ENCODE measurements at places on chromosomes 7 and 10.

- DNase-seq: no peak
Measured at GRCh38 chr7:111290982-111291381, 200.1 kb downstream of the LRRN3 start.

DNA sequence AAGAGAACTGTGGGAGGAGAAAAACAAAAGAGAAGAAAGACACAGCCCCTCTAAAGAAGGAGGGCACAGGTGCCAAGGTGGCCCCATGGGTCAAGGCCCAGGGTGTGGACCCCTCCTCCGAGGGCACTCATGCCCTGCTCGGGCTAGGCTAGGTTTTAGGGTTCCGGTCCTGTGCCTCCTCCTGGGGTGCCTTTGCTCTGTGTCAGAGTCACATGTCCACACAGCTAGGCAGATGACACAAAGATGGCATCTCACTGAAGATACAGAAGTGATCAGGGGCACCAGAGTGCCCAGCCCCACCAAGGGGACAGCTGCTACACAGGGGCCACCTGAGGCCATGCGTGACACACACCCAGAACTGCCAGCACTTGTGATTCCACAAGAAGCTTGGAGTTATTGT is 116.4 kb upstream of the PPIF start:
- DNase-seq: no peak

GRCh38 chr7:93117327-93117726 is 452 bp downstream of the SAMD9 start:
- DNase-seq: no peak

GRCh38 chr10:74917481-74918077 is 91.2 kb downstream of the KAT6B start:
- no peak for DNase-seq

GRCh38 chr7:17532861-17533404 is 234.5 kb downstream of the AHR start:
- DNase-seq: no peak

- DNase-seq: no peak
Measured at GRCh38 chr10:47255033-47255813, 44.8 kb upstream of the GDF10 start.

DNA sequence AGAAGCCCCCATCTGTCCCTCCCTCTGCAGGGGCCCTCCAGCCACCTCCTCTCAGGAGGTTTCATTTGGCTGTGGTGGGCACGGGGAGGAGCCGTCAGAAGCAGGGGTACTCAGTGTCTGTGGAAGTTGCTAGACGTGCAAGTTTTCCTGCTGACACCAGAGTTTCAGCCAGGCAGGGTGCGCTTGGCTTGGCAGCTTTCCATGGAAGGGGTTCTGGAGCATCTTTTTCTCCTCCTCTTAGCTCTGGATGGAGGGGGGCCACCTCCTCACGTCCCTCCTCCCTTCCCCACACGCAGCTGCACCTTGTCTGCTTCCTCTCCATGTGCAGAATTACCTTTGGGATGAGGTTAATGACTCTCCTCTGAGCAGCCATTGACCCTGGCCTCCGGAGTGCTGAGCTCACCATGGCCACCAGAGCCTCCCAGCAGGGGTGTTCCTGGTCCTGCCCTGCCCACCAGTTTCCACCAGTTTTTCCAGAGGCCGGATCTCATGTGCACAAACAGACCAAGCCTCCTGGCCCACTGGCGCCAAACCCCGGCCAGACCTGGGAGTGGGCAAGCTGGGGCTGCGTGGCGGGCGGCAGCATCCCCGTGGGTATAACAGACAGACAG is 579.8 kb upstream of the FOXK1 start:
- no peak for DNase-seq

DNA sequence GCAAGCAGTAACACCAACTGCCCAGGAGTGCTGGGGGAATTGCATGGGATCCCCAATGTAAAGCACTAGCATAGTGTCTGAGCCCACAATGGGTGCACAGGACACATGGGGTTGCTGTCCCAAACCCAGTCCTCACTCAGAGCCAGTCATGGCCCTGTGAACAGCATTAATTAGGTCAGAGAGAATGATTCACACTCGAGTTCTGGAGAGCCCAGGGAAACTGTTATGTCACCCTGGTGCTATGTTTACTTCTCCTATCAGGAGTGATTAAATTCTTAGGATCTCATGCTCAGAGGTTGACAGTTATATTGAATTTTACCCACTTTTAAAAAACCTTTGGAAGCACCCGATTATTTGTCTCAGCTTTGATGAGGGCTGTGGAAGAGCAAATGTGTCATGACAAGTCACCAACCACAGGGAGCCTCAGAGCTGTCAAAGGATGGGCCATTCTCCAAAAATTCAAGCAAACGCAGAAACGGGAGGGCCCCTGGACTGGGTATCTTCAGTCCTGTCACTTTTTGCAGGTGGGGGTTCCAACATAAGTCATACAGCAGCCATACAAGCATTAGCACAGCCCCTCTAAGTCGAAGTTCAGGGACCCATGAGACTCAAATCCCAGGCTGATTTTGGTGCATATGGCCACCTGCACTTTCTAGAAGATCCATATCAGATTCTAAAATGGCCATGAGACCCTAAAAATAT is 1.3 kb upstream of the RASSF4 start:
- no peak for DNase-seq

DNA sequence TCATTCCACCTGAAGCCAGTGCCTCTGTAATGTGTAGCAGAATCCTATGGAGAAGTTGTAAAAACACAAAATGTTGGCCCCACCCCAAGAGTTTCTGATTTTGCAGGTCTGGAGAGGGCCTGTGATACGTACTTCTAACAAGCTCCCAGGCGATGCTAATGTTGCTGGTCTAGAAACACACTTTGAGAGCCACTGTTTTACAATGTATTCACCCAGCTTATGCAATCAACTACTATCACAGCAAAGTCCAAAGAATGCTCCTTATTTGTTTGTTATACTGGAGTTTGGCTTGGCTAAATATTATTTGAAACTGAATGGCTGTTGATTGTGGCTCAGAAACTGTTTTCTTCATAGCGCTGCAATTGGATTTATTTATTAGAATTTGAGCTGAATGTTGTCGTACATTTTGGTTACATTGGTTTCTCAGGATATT is 44.3 kb downstream of the DNAJB9 start:
- DNase-seq: no peak

- no peak for DNase-seq
Measured at GRCh38 chr10:57979491-57979890, 288.2 kb downstream of the IPMK start.

DNA sequence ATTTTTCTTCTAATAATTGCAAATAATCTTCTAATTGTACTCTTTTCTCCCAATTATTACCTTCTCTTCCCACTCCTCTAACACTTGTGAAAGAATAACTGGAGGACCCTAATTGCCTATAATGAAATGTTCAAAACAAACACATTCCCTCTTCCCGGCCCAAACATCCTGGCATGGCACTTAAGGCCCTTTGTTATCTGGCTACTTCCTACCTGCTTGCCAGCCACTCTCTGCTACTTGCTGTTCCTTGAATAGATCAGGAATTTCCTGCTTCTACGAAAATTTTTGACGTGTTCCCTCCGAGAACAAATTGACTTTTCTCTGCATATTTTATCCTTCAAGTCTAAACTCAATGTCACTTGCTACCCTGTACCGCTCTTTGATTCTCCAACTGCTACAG is 56.1 kb upstream of the NOBOX start:
- no peak for DNase-seq

GRCh38 chr10:122286867-122287266 is 15.8 kb downstream of the BTBD16 start:
- no peak for DNase-seq

- DNase-seq: no peak
Measured at GRCh38 chr10:104630731-104631130, 10.4 kb upstream of the SORCS3 start.

- DNase-seq: no peak
Measured at GRCh38 chr7:137283153-137283552, 60.4 kb downstream of the PTN start.

DNA sequence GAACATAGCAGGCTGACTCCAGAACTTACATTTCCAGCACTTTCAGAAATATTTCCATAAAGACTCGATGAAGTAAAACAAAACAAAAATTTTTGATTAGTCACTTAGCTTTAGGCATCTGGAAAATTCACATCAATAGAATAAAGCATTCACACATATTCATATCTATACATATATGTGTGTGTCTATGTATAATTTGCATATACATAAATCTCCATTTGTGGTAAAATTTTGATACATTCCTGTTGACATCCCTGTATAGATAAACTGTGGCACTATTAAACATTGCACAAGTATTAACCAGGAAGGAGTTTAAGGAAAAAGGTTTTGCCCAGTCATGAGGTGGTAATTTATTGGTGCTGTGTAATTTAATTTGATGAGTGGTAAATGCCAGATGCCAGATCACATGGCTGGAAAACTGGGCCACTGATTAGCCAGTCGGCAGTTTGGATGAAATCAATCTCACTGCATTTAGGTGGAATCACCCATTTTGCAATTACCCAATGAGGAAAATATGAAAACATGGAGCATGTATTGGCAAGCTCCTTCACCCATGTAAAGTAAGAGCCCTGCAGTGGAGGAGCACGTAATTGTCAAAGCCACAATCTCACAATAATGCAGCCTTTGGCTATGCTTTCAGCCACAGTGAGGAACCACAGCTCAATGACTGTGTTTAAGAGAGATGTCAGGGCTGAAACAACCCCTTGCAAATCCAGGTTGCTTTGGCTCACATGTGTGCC is 294.6 kb downstream of the RNLS start:
- no peak for DNase-seq

- no peak for DNase-seq
Measured at GRCh38 chr10:64275774-64276173, 754.6 kb downstream of the REEP3 start.

DNA sequence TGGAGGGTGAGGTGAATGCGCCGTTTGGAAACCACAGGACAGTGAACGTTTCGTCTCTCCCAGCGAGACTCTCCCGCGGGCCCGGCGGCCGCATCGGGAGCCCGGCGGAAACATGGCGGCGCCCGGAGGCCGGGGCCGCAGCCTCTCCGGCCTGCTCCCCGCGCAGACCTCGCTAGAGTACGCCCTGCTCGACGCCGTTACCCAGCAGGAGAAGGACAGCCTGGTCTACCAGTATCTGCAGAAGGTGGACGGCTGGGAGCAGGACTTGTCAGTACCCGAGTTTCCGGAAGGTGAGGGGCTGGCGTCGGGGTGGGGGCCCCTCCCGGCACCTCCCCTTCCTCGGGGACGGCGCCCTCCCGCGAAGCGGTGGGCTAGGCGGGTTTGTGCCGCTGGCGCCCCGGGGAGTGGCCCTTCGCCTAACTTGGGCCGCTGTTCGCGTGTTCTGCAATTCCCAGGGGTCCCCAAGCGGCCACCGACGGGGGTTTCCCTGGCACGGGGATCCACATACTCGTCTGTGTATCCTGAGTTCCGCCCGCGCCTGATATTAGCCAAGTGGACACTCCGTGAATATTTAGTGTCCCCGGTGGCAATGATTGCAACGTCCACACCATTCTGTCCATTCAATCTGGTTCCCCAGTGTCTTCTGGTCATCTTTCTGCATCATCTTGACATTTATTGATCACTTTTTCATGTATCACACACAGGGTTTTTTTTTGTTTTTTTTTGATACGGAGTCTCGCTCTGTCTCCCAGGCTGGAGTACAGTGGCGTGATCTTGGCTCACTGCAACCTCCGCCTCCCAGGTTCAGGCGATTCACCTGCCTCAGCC is 514 bp downstream of the NHLRC2 start:
- peak; percentile 16 for DNase-seq

DNA sequence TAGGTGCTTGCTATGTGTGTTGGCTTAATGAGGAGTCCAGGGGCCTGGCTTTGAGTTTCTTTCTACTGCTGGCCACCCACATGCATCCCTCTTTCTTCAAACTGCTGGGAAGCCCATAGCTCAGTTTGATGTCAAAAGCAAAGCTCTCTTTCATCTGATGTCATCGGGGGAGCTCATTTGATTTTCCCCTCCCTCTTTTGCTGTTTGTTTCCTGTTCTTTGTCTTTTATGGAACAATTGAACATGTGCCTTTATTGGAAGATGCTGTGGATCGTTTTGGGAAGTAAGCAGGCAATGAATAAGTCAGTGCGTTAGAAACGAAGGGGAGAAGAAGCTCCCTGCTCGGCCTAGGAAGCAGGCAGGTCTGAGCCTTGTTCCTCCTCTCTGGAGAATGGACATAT is 140.7 kb downstream of the GRK5 start:
- no peak for DNase-seq

GRCh38 chr7:19111474-19112273 is 5.8 kb downstream of the TWIST1 start:
- DNase-seq: no peak

GRCh38 chr7:112802406-112802805 is 12.2 kb upstream of the TMEM168 start:
- DNase-seq: no peak

DNA sequence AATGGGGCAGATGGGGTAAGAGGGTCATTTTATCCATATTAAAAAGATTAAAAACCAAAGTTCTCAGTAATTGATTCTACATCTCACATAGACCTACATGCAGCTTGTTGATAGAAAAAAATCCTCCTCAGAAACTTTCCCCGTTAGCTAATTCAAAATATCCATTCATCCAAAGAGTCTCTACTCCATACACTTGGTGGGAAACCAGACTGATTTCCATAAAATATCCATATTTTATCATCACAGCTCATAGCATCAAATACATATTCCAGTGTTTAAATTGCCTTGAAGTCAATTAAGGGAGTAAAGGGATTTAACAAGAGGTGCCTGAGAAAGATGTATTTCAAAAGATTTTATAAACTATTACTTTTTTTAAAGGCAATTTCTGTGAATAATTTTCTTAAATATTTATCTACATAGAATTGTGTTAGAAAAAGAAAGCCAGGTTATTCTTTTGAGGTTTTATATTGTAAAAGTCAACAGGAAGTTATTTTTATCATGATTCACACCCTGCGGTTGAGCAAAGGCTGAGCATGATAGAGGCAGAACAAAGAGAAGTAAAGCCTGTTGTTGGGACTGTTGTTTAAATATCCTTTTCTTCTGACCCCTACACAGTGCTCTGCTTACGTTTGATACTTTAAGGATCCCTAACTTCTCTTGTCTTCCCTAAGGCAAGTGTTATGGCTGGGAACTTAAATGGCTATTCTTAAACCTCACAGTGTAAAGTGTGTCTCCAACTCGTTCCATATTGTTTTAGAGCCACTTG is 266.7 kb downstream of the PRKG1 start:
- no peak for DNase-seq

- DNase-seq: no peak
Measured at GRCh38 chr10:13705526-13706174, 118.9 kb downstream of the PRPF18 start.

- DNase-seq: no peak
Measured at GRCh38 chr7:18390535-18390907, 105.0 kb upstream of the HDAC9 start.

DNA sequence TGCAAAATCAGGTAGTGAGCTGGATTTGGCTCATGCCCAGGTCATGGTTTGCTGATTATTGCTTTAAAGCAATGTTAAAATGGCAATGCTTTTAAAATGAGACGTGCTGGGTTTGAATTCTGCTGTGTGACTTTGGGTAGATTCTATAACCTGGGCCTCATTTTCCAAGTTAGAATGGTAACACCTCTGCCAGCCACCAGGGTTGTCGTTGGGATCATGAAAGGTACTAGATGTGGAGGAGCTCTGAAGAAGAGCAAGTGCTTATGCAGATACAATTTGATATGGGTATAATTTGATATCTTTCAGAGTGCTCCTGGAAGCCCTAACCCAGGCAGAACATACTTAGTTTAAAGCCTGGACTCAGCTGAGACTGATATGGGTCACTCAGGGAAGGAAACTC is 60.0 kb downstream of the EVX1 start:
- DNase-seq: no peak

- no peak for DNase-seq
Measured at GRCh38 chr10:109773288-109774120, 149.8 kb downstream of the XPNPEP1 start.
